HCT116 (cell line): ENCODE measurements at places on chromosomes 12 and 14. TPM values are rescaled to one million over a fixed set of nuclear protein-coding genes. Genes with fewer than 3 reads are reported as not detected.

DNA sequence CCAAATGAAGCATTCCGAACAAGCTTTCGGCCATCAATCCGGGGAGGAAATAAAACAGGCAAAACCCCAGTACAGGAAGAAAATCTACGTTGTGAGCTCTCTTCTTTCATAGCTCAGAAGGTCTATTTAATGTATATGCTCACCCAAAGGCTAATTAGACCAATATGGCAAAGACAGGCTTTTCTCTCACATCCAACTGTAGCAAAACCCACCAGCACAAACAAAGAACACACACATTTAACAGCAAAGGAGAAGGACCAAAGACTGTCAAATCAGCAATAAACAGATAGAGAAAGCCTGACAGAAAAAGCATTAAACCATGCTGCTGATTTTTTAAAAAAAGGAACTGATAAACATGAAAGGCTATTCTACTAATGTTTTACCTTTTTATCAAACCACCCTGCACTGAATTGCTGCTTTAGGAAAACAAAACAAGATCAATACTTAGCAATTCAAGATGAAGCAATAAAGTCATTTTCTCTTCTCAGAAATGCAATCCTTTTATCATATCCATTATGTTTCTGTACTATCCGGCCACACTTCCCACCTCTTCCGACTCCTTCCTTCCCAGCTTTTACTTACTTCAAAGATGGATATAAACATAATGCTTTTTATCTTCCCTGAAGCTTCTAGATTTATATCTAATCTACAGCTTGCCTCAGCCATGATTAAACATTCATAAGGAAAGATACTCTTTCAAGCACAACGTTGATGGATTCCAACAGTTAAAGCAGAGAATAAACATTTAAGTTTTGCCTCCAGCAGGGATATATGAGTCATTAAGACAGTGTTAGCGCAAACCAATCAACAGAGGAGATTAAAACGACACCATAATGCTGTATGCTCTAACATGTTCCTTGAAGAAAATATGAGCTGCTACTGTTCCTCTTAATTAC, 74.6 kb upstream of the BBS10 start:
- no peaks in the 10 kb centered on the region for H3K27me3 ChIP-seq
- no peaks in the 10 kb centered on the region for H3K4me1 ChIP-seq
- DNase-seq: no peak
- H3K4me3 ChIP-seq: no peak overlapping the region
- H3K36me3 ChIP-seq: no peaks in the 10 kb centered on the region

GLIPR1L1 gene
- total RNA-seq: not detected

- no peak overlapping the region for H3K4me3 ChIP-seq
- H3K27ac ChIP-seq: no peak overlapping the region
- H3K36me3 ChIP-seq: no peaks in the 10 kb centered on the region
- no peaks in the 10 kb centered on the region for H3K4me1 ChIP-seq
Measured at GRCh38 chr12:114302117-114302516, 103.8 kb downstream of the TBX5 start.

ADAM21 gene
- 0.98 TPM for total RNA-seq

GRCh38 chr12:117342247-117342646, 19.2 kb downstream of the NOS1 start:
- H3K4me1 ChIP-seq: no peaks in the 10 kb centered on the region
- DNase-seq: no peak
- H3K27me3 ChIP-seq: peaks cover 13% of the 10 kb centered on the region; the same call in 1 of the 2 replicates
- H3K36me3 ChIP-seq: no peaks in the 10 kb centered on the region
- H3K4me3 ChIP-seq: no peak overlapping the region
